ENCODE measurements at places on chromosomes 13 and 19. TPM values are rescaled to one million over a fixed set of nuclear protein-coding genes. Genes with fewer than 3 reads are reported as not detected.

The IGFL1 gene
- total RNA-seq = not detected

The NXNL1 gene
- not detected for total RNA-seq

The NOTCH3 gene
- total RNA-seq = not detected

The TUBA3C gene
- not detected for total RNA-seq

The OLFM2 gene
- 0.58 TPM for total RNA-seq

The MYPOP gene
- 6.9 TPM for total RNA-seq

The IL12RB1 gene
- total RNA-seq = 22.6 TPM

The GAS6 gene
- 1.5 TPM for total RNA-seq

The FTL gene
- total RNA-seq = 900 TPM

The OR7A10 gene
- not detected for total RNA-seq

The CD37 gene
- 178 TPM for total RNA-seq

GRCh38 chr13:62207388-62207787 is 791.7 kb upstream of the PCDH20 start:
- H3K27ac ChIP-seq = no peak overlapping the region
- H3K27me3 ChIP-seq = no peaks in the 10 kb centered on the region
- no peak overlapping the region for H3K4me3 ChIP-seq
- no peaks in the 10 kb centered on the region for H3K36me3 ChIP-seq
- no peak for DNase-seq
- no peaks in the 10 kb centered on the region for H3K4me1 ChIP-seq

- H3K27me3 ChIP-seq = peaks cover 1% of the 10 kb centered on the region
- H3K4me3 ChIP-seq = no peak overlapping the region
- DNase-seq = no peak
- H3K36me3 ChIP-seq = no peaks in the 10 kb centered on the region
- H3K4me1 ChIP-seq = no peaks in the 10 kb centered on the region
Observed at GRCh38 chr13:105918842-105919741, 616.4 kb downstream of the EFNB2 start.

DNA sequence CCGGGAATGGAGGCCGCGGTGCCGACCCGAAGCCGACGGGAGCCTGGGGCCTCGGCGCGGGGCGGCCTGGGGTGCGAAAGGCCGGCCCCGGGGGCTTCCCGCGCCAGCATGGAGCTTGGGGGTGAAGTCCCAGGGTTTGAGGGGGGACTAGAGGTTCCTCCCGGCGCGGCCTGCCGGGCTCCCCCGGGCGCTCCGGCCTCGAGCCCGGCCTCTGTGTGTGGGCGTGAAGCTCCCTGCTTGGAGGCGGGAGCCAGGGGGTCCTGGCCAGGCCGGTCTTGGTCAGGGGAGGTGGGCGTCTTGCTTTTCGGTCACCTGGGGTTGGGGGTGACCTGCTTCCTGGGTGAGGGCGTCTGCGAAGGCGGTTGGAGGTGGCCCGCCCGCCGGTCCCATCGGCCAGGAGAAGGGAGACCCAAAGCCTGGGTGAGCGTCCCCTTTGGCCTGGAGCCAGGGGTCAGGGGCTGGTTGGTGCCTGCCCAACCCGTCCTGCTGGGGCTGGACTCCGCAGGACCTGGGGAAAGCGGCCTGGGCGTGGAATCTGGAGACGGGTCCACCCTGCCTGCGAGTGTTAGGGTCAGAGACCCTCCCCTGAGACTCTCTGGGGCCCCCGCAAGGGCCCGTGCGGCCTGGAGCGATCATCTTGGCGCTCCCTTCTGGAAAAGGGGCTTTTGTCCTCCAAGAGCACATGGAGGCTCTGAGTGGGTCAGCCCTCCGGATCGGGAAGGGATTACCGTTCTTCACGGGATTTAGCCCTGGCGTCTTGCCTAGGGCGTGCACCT is 535 bp downstream of the BSG start:
- DNase-seq = peak; percentile 34
- no peaks in the 10 kb centered on the region for H3K27me3 ChIP-seq
- H3K4me3 ChIP-seq = peak overlapping the region; percentile 84
- peaks cover 4% of the 10 kb centered on the region for H3K36me3 ChIP-seq
- H3K27ac ChIP-seq = peak overlapping the region; percentile 76

DNA sequence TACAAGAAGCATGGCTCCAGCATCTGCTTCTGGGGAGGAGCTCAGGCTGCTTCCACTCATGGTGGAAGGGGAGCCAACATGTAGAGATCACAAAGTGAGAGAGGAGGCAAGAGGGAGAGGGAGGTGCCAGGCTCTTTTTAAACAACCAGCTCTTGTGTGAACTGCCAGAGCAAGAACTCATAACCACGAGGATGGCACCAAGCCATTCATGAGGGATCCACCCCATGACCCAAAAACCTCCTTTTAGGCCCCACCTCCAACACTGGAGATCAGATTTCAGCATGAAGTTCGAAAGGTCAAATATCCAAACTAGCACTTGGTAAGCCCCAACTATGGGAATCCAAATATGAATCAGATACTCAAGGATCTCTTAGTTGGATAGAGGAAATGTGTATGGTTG is 131.2 kb downstream of the RXFP2 start:
- DNase-seq = no peak
- H3K27me3 ChIP-seq = peaks cover 1% of the 10 kb centered on the region
- no peak overlapping the region for H3K4me3 ChIP-seq
- no peak overlapping the region for H3K27ac ChIP-seq
- no peaks in the 10 kb centered on the region for H3K4me1 ChIP-seq

GRCh38 chr13:66534561-66534960 is 695.6 kb downstream of the PCDH9 start:
- H3K4me1 ChIP-seq = no peaks in the 10 kb centered on the region
- no peaks in the 10 kb centered on the region for H3K27me3 ChIP-seq
- no peak for DNase-seq
- no peak overlapping the region for H3K4me3 ChIP-seq

- no peak overlapping the region for H3K4me3 ChIP-seq
- H3K27ac ChIP-seq = no peak overlapping the region
- peaks cover 4% of the 10 kb centered on the region for H3K27me3 ChIP-seq
- DNase-seq = no peak
- no peaks in the 10 kb centered on the region for H3K4me1 ChIP-seq
- H3K36me3 ChIP-seq = peaks cover 4% of the 10 kb centered on the region
Observed at GRCh38 chr19:15142313-15142712, 35.1 kb downstream of the SYDE1 start.

DNA sequence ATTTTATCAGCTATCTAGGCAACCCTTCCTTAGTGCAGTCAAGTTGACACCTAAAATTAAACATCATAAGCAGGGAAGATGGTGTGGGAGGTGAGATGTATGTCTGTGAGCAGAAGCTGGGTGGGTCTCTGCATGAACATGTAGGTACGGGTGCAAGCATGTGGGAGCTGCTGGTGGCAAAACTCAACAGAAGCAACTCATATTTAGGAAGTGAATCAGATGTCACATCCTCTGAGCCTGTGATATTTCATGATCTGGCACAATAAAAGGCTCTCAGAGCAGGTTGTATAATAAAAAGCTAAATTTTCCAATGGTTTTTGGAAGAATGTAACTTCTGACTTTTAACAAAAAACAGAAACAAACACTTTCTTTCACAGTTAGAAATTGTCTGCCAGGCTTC is 44.4 kb downstream of the C1QTNF9 start:
- H3K36me3 ChIP-seq = no peaks in the 10 kb centered on the region
- no peaks in the 10 kb centered on the region for H3K4me1 ChIP-seq
- H3K4me3 ChIP-seq = no peak overlapping the region
- no peaks in the 10 kb centered on the region for H3K27me3 ChIP-seq
- no peak for DNase-seq

DNA sequence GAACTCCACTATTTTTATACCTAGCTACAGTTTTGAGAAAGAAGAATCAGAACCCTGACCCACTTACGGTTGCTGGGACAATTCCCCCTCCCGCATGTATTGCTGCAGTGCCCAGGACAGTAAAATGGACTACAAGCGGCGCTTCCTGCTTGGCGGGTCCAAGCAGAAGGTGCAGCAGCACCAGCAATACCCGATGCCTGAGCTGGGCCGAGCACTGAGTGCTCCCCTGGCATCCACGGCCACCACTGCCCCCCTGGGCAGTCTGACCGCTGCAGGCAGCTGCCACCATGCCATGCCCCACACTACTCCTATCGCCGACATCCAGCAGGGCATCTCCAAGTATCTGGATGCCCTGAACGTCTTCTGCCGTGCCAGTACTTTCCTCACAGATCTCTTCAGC is 46.0 kb downstream of the GARRE1 start:
- H3K27me3 ChIP-seq = no peaks in the 10 kb centered on the region
- H3K36me3 ChIP-seq = peaks cover 5% of the 10 kb centered on the region

GRCh38 chr13:50894504-50894903 is 15.1 kb upstream of the RNASEH2B start:
- no peak overlapping the region for H3K4me3 ChIP-seq
- H3K27me3 ChIP-seq = no peaks in the 10 kb centered on the region

DNA sequence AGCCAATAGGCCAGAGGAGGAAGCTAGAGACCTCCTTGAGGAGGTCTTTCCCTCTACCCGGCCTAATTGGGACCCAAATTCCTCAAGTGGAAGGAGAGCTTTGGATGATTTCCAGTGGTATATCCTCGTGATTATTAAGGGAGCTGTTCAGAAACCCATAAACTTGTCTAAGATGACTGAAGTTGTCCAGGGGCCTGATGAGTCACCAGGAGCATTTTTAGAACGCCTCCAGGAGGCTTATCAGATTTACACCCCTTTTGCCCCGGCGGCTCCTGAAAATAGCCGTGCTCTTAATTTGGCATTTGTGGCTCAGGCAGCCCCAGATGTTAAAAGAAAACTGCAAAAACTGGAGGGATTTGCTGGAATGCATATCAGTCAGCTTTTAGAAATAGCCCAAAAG is 198.1 kb downstream of the ZNF486 start:
- no peaks in the 10 kb centered on the region for H3K36me3 ChIP-seq
- no peak overlapping the region for H3K27ac ChIP-seq
- peaks cover 3% of the 10 kb centered on the region for H3K4me1 ChIP-seq
- no peak for DNase-seq
- H3K4me3 ChIP-seq = no peak overlapping the region
- H3K27me3 ChIP-seq = peaks cover 4% of the 10 kb centered on the region

DNA sequence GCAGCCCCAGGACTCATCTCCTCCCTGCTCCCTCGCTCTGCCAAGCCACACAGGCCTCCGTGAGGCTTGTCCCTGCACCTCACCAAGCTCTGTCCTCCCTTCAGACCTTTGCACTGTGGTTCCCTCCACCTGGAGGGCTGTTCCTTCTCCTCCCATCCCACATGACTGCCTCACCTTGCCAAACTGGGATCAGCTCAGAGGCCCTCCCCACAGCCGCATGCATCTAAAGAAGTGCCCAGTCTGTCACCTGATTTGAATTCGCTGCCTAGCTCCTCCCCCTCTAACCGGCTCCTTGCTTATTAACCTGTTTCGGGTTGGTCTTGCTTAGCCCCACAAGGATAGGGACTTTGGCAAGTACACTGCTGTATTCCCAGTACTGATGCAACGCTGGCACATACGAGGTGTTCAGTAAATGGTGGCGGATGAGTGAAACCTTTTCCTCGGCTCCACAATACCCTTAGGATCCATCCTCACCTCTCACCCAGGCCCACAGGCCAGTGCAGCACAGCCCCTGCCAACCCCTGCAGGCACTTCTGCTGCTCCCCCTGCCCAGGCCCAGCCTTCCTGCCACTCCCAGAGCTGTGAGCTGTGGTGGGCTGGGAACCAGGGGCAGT is 4.4 kb downstream of the AKT2 start:
- H3K27me3 ChIP-seq = no peaks in the 10 kb centered on the region
- no peak overlapping the region for H3K4me3 ChIP-seq
- no peaks in the 10 kb centered on the region for H3K36me3 ChIP-seq
- no peak for DNase-seq
- H3K27ac ChIP-seq = peak overlapping the region; percentile 40

GRCh38 chr19:1860042-1860775 is 3.2 kb downstream of the KLF16 start:
- H3K4me3 ChIP-seq = no peak overlapping the region
- no peaks in the 10 kb centered on the region for H3K27me3 ChIP-seq
- no peaks in the 10 kb centered on the region for H3K36me3 ChIP-seq
- peaks cover 35% of the 10 kb centered on the region for H3K4me1 ChIP-seq

- no peak overlapping the region for H3K27ac ChIP-seq
- DNase-seq = no peak
- H3K36me3 ChIP-seq = no peaks in the 10 kb centered on the region
- no peak overlapping the region for H3K4me3 ChIP-seq
Observed at GRCh38 chr19:51626675-51627074, 3.5 kb downstream of the SIGLEC5 start.

- H3K4me3 ChIP-seq = peak within 1 kb of the TSS; percentile 80
- no peak within 1 kb of the TSS for H3K27ac ChIP-seq
- peak; percentile 68 for DNase-seq
- H3K4me1 ChIP-seq = peaks cover 4% of the 10 kb centered on the region
Observed at GRCh38 chr19:12156223-12157058, at the start of gene ZNF625. ZNF625 (minus strand) TSS chr19:12156734; CDS start chr19:12156558, 176 bp downstream.

DNA sequence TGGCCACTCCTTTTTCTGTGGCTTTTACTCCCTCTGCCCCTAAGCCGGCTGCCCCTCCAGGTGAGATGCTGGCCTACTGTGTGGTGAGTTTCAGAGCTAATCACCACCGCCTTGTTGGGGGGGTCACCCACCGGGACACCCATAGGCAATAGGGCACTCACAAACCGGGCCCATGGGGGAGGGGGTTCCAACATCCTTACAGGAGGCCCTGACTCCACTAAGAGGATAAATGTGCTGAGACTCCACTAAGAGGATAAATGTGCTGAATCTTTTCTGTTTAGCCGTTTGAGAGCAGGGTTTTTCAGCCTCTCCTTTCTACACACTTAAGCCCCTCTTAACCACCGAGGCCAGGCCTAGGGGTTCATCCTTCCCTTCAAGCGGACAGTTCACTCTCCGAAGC is 73.7 kb downstream of the SLC15A1 start:
- no peak overlapping the region for H3K4me3 ChIP-seq
- no peaks in the 10 kb centered on the region for H3K36me3 ChIP-seq
- H3K27me3 ChIP-seq = no peaks in the 10 kb centered on the region
- H3K27ac ChIP-seq = no peak overlapping the region

Measured in activated CD4-positive, alpha-beta memory T cell treated with anti-CD3 and anti-CD28 coated beads for 36 hours (primary cell).